ENCODE measurements at places on chromosomes 11 and 22. TPM values are rescaled to one million over a fixed set of nuclear protein-coding genes. Genes with fewer than 3 reads are reported as not detected.
A peak's percentile ranks its signal among the peaks of the same experiment; 100 is the strongest.

The KCNE3 gene
- total RNA-seq: not detected

The INPP5J gene
- total RNA-seq: 0.61 TPM

The SLC22A6 gene
- not detected for total RNA-seq

The TEX54 gene
- not detected for total RNA-seq

DNA sequence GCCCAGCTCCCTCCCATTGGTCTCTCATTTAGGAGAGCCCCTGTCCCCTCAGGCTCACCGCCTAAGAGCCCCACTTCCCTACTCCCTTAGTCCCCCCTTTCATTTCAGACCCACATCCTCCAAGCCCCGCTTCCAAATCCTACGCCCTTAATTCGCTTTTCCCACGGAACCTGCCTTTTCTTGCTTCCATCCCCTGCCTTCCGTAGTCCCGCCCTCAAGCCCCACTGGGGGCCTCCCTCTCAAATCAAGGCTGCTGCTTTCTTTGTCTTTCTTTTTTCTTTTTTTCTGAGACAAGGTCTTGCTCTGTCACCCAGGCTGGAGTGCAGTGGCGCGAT, 396 bp downstream of the CCDC157 start:
- peaks cover 28% of the 10 kb centered on the region for H3K4me1 ChIP-seq
- H3K27me3 ChIP-seq: no peaks in the 10 kb centered on the region
- peak overlapping the region; percentile 89 for H3K27ac ChIP-seq
- peak overlapping the region; percentile 94 for H3K4me3 ChIP-seq

- no peak overlapping the region for H3K4me3 ChIP-seq
- no peaks in the 10 kb centered on the region for H3K27me3 ChIP-seq
- no peaks in the 10 kb centered on the region for H3K4me1 ChIP-seq
- no peaks in the 10 kb centered on the region for H3K36me3 ChIP-seq
Measured at GRCh38 chr22:26406118-26406517, 22.9 kb upstream of the ASPHD2 start.

DNA sequence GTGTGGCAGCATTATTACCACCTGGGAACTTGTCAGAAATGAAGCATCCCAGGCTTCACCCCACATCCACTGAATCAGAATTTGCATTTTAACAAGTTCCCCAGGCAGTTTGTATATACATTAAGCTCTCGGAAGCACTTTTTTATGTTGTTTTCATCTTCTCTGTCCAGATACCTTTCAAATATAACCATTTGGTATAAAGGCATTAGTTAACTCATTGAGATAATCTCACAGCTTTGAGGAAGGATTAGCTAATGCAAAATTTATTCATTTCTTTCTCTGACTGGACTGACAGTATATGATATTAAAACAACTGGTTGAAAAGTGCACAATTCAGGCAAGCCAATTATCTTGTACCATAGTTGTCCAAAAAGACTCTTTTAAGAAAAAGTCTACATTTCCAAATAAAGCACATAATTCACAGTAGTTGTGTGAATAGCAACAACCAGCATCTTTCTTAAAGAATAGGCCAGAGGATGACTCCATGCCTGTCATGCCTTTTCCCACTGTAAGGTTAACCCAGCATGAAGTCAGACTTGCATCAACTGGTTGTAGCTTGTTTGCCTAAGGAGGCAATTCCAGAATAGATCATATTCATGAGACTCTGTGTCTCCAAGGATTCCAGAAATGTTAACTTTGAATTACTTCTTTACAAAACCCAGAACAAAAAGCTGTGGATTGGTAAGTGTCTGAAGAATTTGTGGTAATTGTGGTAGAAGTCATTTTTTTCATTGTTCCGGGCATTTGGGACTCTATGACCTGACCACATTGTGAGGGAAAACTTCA, 254.3 kb upstream of the SESN3 start:
- H3K4me1 ChIP-seq: no peaks in the 10 kb centered on the region
- H3K27me3 ChIP-seq: no peaks in the 10 kb centered on the region
- no peak for DNase-seq
- H3K36me3 ChIP-seq: no peaks in the 10 kb centered on the region
- H3K27ac ChIP-seq: no peak overlapping the region

DNA sequence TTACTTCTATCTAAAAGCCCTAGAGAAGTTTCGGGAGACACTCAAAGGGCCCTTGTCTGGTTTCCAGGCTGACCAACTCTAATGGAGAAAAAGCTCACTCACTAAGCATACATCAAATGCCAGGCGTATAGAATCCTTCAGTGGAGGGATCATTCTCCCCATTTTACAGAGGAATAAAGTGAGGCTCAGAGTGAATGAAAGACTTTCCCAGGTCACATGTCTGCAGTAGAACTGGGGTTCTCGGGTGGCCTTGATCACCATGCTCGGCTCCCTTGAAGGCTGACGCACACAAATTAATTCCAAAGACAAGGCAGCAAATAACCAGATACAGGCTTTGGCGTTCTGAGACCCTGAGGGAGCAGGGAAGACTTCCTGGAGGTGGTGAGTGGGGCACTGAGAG, 60.0 kb downstream of the THAP12 start:
- no peaks in the 10 kb centered on the region for H3K27me3 ChIP-seq
- DNase-seq: no peak
- no peaks in the 10 kb centered on the region for H3K4me1 ChIP-seq
- no peaks in the 10 kb centered on the region for H3K36me3 ChIP-seq
- H3K4me3 ChIP-seq: no peak overlapping the region

DNA sequence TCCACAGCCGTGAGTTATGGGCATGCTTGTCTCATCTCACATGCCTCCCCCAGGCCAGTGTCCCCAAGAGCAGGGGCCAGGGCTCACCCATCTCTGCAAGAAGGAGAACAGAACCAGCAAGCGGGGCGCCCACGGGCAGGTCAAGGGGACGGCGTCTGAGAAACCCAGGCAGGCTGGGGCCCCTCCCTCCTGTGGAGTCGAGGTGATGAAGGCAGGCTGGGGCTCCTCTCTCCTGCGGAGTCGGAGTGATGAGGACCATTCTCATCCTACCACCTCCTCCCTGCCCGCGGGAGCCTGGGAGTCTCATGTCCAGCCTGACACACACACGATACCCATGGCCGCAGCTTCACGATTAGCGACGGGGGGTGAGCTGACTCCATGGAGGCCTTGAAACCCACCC, 141.9 kb downstream of the CTTN start:
- no peaks in the 10 kb centered on the region for H3K36me3 ChIP-seq
- H3K27me3 ChIP-seq: no peaks in the 10 kb centered on the region
- no peak for DNase-seq
- no peak overlapping the region for H3K4me3 ChIP-seq

- DNase-seq: no peak
- H3K27me3 ChIP-seq: no peaks in the 10 kb centered on the region
- no peaks in the 10 kb centered on the region for H3K4me1 ChIP-seq
- H3K4me3 ChIP-seq: no peak overlapping the region
- H3K27ac ChIP-seq: no peak overlapping the region
Measured at GRCh38 chr11:45022294-45023064, 71.8 kb upstream of the TP53I11 start.

DNA sequence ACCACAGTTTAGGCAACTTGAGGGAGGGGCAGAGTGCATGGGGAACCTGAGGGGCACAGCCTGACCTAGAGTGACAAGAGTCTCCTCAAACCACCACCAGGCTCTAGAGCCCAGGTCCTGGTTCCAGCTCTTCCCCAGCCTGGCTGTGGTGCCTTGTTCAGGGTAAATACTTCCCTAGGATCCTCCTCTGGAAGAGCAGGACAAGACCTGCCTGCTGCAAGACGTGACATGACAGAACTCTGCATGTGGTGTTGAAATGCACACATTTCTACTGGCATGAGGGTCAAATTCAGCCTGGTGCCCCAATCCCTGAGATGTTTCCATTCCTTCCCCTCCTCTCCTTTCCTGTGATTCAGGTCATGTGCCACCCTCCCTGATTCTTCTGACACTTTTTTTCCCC, 3.3 kb downstream of the SEC14L2 start:
- peak overlapping the region; percentile 85 for H3K4me3 ChIP-seq
- DNase-seq: peak; percentile 88
- H3K27ac ChIP-seq: peak overlapping the region; percentile 92
- peaks cover 35% of the 10 kb centered on the region for H3K4me1 ChIP-seq

DNA sequence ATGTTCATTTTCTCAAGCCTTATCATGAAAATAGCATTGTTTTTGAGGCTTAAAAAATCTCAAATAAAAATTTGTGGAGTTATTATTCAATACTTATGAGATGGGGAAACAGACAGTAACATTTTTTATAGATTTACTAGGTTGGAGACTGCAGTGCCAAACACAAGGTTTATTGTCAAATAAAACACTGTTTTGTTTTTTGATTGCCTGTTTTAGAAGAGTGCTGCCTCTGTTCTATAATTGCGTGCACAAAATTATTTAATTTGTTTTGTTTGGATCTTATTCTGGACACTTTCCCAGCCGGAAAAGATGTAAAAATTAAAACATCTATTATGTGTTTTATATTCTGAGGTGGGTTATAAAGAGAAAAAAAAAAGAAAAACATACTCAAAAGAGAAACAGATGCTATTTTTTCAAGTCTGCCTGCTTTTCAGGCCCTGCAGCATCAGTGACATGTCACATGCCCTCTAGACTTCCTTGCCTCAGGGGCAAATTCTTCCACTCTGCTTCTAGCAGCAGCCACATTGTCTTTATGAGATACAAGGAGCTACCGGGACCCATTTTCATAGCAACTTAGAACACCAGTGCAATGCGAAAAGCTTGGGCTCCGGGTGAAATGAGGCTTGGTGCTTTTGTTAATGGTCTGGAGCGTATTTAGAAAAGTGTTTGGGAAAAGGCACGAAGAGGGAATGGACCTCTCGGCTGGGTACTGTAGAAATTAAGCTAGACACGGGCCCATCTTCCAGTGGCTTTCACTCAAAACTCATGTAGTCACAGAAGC, 77.5 kb downstream of the EFCAB6 start:
- no peak for DNase-seq
- no peaks in the 10 kb centered on the region for H3K36me3 ChIP-seq
- peaks cover 17% of the 10 kb centered on the region for H3K27me3 ChIP-seq
- H3K4me3 ChIP-seq: no peak overlapping the region
- no peak overlapping the region for H3K27ac ChIP-seq

- no peak overlapping the region for H3K27ac ChIP-seq
- no peaks in the 10 kb centered on the region for H3K27me3 ChIP-seq
- no peak overlapping the region for H3K4me3 ChIP-seq
- DNase-seq: no peak
- no peaks in the 10 kb centered on the region for H3K4me1 ChIP-seq
Measured at GRCh38 chr11:134607963-134608750, 196.1 kb upstream of the B3GAT1 start.

- no peaks in the 10 kb centered on the region for H3K27me3 ChIP-seq
- H3K36me3 ChIP-seq: no peaks in the 10 kb centered on the region
Measured at GRCh38 chr11:111379602-111380136, 594 bp upstream of the POU2AF1 start.

- no peaks in the 10 kb centered on the region for H3K27me3 ChIP-seq
- no peak overlapping the region for H3K4me3 ChIP-seq
- H3K4me1 ChIP-seq: peaks cover 55% of the 10 kb centered on the region
- peak overlapping the region; percentile 61 for H3K27ac ChIP-seq
- no peaks in the 10 kb centered on the region for H3K36me3 ChIP-seq
- no peak for DNase-seq
Measured at GRCh38 chr11:12177739-12178338, 67.4 kb downstream of the MICAL2 start.
